ENCODE measurements at places on chromosomes 7 and 10. TPM values are rescaled to one million over a fixed set of nuclear protein-coding genes. Genes with fewer than 3 reads are reported as not detected.

SYCE1 gene
- not detected for total RNA-seq

MYPN gene
- 1.0 TPM for total RNA-seq

POLL gene
- total RNA-seq: 35.0 TPM

RTKN2 gene
- total RNA-seq: 2.4 TPM

ZPBP gene
- not detected for total RNA-seq

BMS1 gene
- total RNA-seq: 16.4 TPM

SPDYE16 gene
- not detected for total RNA-seq

IL2RA gene
- not detected for total RNA-seq

CLDN15 gene
- 11.4 TPM for total RNA-seq

STOX1 gene
- 1.3 TPM for total RNA-seq

CTAGE15 gene
- not detected for total RNA-seq

TMEM176B gene
- total RNA-seq: not detected

SP8 gene
- not detected for total RNA-seq

SLC37A3 gene
- total RNA-seq: 72.7 TPM

MSMB gene
- not detected for total RNA-seq

CRCP gene
- total RNA-seq: 25.8 TPM

SLC39A12 gene
- not detected for total RNA-seq

KCNIP2 gene
- total RNA-seq: 3.5 TPM

HMX2 gene
- total RNA-seq: not detected

SRI gene
- 105 TPM for total RNA-seq

ZC3HAV1L gene
- not detected for total RNA-seq

GJD4 gene
- not detected for total RNA-seq

GPC2 gene
- total RNA-seq: 8.1 TPM

ZCWPW1 gene
- 4.4 TPM for total RNA-seq

CLDN12 gene
- 28.9 TPM for total RNA-seq

CUX1 gene
- 87.1 TPM for total RNA-seq

MINPP1 gene
- 24.9 TPM for total RNA-seq

CALML3 gene
- total RNA-seq: not detected

LIPK gene
- not detected for total RNA-seq

C10orf95 gene
- not detected for total RNA-seq

SKAP2 gene
- total RNA-seq: 11.7 TPM

OR2A5 gene
- not detected for total RNA-seq

NEUROG3 gene
- not detected for total RNA-seq

TMEM236 gene
- total RNA-seq: 0.08 TPM

HABP2 gene
- total RNA-seq: 0.18 TPM

MDFIC gene
- total RNA-seq: 14.0 TPM

LLCFC1 gene
- not detected for total RNA-seq

WEE2 gene
- not detected for total RNA-seq

CCL26 gene
- not detected for total RNA-seq

GRID2IP gene
- total RNA-seq: 0.13 TPM

SLC26A5 gene
- not detected for total RNA-seq

WIPF3 gene
- total RNA-seq: not detected

TMEM270 gene
- not detected for total RNA-seq

WNT2 gene
- total RNA-seq: 11.5 TPM

PUS7 gene
- 18.5 TPM for total RNA-seq

TACR2 gene
- total RNA-seq: not detected

ZNF804B gene
- not detected for total RNA-seq

ZDHHC4 gene
- total RNA-seq: 62.2 TPM

IFIT1 gene
- total RNA-seq: 20.4 TPM

TFR2 gene
- total RNA-seq: 0.19 TPM

CALY gene
- total RNA-seq: 3.5 TPM

GUSB gene
- total RNA-seq: 48.2 TPM

ASB10 gene
- not detected for total RNA-seq
